ENCODE measurements at places on chromosomes 12 and 14.

DNA sequence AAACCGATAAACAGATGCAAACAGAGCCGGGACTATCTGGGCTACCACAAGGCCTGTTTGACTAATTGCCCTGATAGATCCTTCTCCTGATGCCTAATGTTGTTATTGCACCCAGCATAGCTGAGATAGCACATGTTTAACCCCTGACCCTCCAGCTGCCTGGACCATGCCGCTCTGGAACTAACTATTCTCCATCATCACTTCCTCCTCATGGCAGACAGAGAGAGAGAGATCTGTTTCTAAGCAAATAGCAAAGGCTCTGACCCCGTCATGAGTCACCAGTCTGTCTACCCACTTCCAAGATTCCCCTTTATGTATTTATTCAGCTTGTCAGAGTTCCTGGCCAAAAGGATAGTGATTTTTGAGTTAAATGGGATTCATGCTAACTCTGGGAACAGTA is 58.2 kb upstream of the FLRT2 start:
- DNase-seq: no peak

- DNase-seq: no peak
Measured at GRCh38 chr14:102323102-102323501, 3.6 kb downstream of the ZNF839 start.

DNA sequence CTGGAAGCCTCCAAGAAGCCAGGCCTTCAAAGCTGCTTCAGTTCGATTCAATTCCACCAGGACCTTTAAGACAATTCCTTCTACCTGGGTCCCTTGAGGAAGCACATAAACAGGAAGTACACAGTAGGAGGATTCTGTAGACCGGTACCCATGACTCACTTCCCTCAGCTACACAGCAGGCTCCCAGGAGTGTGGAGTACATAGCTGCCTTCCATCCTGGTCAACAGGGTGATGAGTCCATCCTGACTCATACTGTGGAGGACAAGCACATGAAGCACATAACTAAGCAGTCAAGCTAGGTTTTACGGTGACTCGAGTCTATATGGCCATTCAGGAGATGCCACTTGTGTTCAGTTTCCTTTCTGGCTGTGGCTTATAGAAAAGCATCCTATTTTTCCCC is 197.6 kb upstream of the RBM19 start:
- DNase-seq: no peak

DNA sequence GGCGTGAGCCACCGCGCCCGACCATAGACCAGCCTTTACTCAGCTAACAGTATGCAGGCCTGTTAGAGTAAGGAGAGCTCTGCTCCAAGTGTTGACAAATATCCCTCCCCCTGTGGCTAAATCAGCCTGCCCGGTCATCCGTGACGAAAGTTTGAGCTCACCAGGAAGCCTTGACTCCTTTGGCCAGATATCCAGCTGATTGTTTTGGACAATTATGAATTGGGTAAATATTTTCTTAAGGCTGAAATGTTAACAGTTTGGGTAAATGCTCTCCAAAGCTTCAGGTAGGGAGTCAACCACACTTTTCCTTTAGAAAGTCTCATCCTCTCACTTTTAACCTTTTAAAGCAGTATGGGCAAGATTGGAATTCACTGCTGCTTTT is 157.9 kb downstream of the PAWR start:
- no peak for DNase-seq

- DNase-seq: no peak
Measured at GRCh38 chr14:100056431-100056830, 8.8 kb upstream of the EVL start.

- no peak for DNase-seq
Measured at GRCh38 chr12:117119592-117120198, 20.5 kb upstream of the TESC start.

DNA sequence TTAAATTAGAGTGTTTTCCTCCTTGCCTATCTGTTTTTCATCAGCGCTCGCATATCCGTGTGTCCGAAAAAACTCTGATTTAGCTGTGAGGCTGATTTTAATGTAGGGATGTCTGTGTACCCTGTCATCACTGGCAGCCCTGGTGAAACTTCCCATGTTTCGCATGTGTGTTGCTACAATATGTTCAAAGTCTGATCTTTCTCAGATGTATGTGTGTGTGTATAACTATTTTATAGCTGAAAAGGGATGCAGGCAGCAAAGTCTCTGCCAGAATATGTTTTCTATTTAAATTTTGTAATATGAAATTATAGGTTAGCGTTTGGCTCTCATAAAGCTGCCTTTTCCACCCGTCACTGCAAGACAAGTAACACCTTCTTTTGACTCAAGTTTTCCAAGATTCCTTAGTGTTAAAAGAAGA is 154.8 kb downstream of the TMTC2 start:
- DNase-seq: no peak

GRCh38 chr14:82905762-82906161 is 1372.1 kb upstream of the SEL1L start:
- no peak for DNase-seq

- peak; percentile 15 for DNase-seq
Measured at GRCh38 chr14:26078561-26078960, 519.3 kb downstream of the NOVA1 start.

DNA sequence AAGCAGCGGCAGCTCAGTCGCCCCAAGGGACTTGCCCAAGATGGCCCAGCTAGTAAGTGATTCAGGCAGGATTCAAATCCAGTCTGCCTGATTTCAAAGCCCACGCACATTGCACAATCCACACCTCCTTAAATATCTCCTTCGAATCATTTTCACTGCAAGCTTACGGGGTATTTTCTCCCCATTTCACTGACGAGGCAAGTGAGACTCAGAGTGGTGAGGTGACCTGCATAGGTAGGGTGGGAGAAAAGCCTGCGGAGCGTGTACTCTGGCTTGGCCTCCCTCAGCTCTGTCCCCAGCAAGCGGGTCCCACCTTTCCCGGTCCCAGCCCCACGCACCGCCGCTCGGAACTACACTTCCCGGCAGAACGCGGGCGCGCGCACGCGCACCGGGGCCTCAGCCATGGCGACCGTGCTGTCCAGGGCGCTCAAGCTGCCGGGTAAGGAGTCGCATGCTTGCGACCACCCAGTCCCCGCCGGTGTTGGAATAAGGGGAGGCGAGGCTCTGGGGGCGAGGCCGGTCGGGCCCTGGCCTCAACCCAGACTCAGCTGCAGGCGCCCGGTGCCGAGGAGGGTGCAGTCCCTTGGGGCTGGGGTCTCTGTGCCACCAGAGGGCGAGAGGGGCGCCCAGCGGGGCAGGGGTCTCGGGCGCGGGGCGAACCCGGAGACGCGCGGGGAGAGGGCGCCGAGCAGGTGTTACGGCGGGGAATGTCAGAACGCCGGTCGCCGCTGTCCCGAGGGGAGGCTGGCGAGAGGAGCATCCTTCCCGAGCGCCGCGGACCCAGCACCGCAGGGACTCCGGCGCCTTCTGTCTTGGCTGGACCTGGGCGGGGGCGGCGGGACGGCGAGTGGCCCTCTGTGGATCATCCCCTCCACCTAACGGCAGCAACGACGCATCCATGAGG is at the start of gene FAM234B:
Gene FAM234B, plus strand, starts transcription at position 380 of the 904 bp plus-strand sequence. Its CDS starts 23 bp downstream, at position 403.
- peak; percentile 69 for DNase-seq

Measured in renal pelvis (tissue), 12 donors.